Activated T-helper 1 cell treated with anti-CD3 and anti-CD28 coated beads, Interleukin-12 subunit alpha, Interleukin-12 subunit beta, Interleukin-2, Interleukin-4 antibody, amounts not matched to agents 30 ng/mL and 10 ng/mL and 1 ng/mL, durations not matched to agents 14 hours and 24 hours and 36 hours (primary cell): ENCODE measurements at places on chromosomes 11 and 22.

DNA sequence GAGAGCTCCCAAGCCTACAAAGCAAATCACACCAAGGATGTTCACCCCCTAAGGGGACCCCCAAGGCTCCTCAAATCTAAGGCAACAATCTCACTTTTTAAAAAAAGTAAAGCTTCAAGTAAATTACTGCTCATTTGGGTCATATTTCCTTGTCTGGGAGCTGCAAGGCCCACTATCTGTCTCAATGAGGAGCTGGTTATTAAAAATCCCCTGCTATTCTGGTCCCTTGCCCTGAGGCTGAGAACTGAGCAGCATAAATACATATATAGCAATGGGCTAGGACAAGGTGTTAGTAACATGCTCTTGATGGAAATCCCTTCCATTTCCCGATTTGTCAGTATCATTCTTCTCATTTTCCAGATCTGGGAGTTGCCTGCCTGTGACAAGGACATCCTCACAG, 119.2 kb downstream of the ETS1 start:
- DNase-seq: no peak

DNA sequence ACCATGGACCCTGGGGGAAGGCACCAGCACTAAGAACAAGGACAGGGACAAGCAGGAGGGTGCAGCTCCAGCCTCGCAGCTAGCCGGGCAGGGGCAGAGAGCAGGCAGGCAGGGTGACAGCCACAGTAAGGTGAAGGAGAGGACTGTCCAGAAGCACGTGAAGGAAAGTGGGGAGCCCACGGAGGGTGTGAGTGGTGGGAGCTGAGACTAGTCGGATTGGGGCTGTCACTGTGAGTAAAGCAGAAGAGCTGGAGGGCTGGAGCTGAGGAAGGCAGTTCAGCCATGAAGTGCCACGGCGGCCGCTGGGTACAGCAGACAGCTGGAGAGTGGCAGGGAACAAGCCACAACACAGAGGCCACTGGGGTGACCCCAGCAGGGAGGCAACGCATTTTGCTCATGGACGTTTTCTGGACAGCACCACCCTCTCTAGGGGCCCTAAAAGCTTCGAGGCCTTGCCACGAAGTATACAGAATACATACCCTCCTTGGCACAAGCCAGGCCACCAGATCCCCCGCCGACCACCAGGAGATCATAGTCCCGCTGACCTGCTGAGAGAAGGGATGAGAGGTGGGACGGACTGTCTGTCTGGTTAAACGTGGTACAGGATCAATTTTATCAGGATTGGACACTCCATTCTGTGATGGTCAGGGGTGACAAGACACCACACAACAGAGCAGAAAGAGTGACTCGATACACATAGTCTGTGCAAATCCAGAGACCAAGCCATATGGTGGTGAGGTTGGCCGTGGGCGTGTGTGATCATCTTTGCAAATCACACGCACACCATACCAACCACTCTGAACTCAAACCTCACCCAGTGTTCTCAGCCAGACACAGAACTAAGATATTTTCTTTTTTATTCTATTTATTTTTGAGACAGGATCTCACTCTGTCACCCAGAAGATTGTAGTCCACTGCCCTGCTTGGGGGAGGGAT, 10.8 kb upstream of the COMT start:
- no peak for DNase-seq

GRCh38 chr22:37290737-37291136, 8.4 kb downstream of the CYTH4 start:
- no peak for DNase-seq

- no peak for DNase-seq
Observed at GRCh38 chr11:67287355-67288197, 1.5 kb upstream of the ANKRD13D start.

DNA sequence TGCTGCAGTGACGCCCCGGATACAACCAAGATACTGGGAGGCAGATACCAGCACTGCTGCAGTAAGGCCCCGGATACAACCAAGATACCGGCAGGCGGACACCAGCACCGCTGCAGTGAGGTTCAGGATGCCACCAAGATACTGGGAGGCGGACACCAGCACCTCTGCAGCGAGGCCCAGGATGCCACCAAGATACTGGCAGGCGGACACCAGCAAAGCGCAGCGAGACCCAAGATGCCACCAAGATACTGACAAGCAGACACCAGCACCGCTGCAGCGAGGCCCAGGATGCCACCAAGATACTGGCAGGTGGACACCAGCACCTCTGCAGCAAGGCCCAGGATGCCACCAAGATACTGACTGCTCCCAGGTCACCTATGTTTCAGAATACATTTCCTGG, 225.2 kb downstream of the BRD1 start:
- no peak for DNase-seq
